ENCODE measurements at places on chromosomes 3 and 15.

- no peak for DNase-seq
- peaks cover 22% of the 10 kb centered on the region for H3K4me1 ChIP-seq
- H3K36me3 ChIP-seq, result peaks cover 47% of the 10 kb centered on the region
- no peak overlapping the region for H3K27ac ChIP-seq
- H3K4me3 ChIP-seq, result no peak overlapping the region
Measured at GRCh38 chr3:133821767-133822638, 16.4 kb downstream of the SRPRB start.

- H3K27ac ChIP-seq, result no peak overlapping the region
- H3K27me3 ChIP-seq, result no peaks in the 10 kb centered on the region
- H3K36me3 ChIP-seq, result no peaks in the 10 kb centered on the region
- H3K4me1 ChIP-seq, result no peaks in the 10 kb centered on the region
- no peak overlapping the region for H3K4me3 ChIP-seq
Measured at GRCh38 chr15:42121021-42121420, 26.7 kb upstream of the PLA2G4D start.

DNA sequence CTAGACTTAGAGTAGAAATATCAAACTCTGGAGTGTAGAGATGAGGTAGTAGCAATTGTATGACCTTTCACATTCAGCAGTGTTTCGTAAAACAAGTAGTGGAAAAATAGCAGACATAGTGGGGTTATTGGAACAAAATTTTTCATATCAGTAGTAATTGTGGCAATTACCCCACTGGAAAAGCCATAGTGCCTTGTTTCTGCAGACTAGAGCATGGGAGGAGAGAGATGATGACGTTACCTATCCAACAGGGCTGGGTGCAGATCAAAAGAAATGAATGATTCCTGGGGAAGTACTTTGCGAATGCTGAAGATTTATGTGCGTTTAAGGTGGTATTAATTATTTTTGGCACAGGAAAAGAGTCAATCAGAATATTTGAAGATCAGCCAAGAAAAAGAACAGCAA lies 147.0 kb upstream of the LRRFIP2 start:
- no peak overlapping the region for H3K27ac ChIP-seq
- no peak for DNase-seq
- H3K27me3 ChIP-seq, result no peaks in the 10 kb centered on the region
- no peaks in the 10 kb centered on the region for H3K4me1 ChIP-seq

- peaks cover 53% of the 10 kb centered on the region for H3K36me3 ChIP-seq
- no peak overlapping the region for H3K27ac ChIP-seq
- no peak for DNase-seq
- peaks cover 11% of the 10 kb centered on the region for H3K4me1 ChIP-seq
Measured at GRCh38 chr3:4712109-4712508, 219.0 kb downstream of the ITPR1 start.

- no peak overlapping the region for H3K27ac ChIP-seq
- no peak overlapping the region for H3K4me3 ChIP-seq
- H3K27me3 ChIP-seq, result no peaks in the 10 kb centered on the region
- DNase-seq, result no peak
- H3K36me3 ChIP-seq, result no peaks in the 10 kb centered on the region
Measured at GRCh38 chr3:181425074-181425473, 286.7 kb upstream of the SOX2 start.

DNA sequence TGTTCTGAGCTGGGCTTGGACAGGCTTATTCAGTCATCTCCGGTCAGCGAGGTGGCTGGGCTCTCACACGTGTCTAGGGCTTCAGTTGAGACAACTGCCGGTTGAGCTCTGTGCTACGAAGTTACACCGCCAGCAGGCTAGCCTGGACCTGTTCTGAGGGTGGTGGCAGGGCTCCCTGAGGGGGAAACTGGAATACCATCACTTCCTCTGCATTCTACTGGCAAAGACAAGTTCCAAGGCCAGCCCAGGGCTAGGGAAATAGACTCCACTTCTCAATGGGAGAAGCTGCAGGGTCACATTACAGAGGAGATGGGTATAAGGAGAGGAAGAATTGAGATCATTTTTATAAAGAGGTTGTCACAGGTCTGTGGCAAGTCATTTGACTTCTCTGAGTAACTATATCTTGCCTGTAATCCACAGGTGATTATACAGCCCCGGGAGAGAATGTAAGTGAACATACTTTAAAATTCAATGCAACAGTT lies 106.8 kb upstream of the IL12A start:
- no peaks in the 10 kb centered on the region for H3K27me3 ChIP-seq
- H3K4me3 ChIP-seq, result no peak overlapping the region
- no peak for DNase-seq
